Left ventricle myocardium inferior (tissue), 1 donor: ENCODE measurements at places on chromosomes 2 and 18.

DNA sequence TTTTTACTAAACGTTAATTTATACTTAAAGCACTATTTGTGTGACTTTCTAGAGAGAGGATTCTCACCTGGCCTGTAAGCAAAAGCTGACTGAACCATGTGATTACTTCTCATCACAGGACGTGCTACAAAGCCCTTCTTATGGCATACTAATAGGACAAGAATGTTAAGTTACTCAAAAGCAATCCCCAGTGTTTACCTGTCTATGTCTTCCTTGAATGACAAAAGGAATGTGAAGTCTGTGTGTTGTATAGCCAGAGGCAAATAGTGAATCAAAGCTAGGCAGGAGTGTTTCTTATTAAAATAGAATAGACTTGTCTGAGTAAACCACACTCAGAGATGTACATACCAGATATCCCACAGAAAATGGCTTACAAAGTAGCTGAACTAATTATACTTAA, 1465.5 kb downstream of the SUCLG1 start:
- no peak for DNase-seq

DNA sequence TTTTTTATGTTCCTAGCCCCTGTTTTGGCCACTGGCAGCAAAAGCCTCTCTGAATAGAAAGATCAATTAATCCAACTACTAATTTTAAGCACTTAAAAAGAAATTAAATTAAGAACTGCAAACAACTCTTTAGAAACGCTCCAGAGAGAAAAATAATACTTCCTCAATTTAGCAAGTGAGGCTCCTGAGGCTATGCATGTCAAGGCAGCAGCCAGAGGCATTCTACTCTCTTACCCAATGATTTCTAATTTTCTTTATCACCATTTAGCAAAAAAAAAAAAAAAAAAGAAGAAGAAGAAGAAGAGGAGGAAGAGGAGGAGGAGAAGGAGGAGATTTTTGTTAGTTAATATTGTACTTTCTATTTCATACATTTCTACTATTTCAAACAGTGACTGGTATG, 68.5 kb downstream of the TMEM237 start:
- no peak for DNase-seq

DNA sequence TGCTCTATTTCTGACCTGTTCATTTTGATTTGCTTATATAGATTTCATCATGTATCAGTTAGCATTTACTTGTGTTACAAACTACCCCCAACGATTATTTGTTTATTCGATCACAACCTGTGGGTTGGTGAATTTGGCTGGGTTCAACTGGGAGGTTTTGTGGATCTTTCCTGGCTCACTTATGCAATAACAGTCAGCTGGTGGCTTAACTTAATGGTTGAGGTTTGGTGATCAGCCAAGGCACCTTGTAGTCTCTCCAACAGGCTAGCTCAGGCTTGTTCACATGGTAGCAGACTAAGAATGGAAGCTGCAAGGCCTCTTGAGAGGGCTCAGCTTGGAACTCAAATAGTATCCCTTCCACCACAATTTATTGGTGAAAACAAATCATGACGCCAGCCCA, 5.4 kb upstream of the PUM2 start:
- DNase-seq, result no peak

DNA sequence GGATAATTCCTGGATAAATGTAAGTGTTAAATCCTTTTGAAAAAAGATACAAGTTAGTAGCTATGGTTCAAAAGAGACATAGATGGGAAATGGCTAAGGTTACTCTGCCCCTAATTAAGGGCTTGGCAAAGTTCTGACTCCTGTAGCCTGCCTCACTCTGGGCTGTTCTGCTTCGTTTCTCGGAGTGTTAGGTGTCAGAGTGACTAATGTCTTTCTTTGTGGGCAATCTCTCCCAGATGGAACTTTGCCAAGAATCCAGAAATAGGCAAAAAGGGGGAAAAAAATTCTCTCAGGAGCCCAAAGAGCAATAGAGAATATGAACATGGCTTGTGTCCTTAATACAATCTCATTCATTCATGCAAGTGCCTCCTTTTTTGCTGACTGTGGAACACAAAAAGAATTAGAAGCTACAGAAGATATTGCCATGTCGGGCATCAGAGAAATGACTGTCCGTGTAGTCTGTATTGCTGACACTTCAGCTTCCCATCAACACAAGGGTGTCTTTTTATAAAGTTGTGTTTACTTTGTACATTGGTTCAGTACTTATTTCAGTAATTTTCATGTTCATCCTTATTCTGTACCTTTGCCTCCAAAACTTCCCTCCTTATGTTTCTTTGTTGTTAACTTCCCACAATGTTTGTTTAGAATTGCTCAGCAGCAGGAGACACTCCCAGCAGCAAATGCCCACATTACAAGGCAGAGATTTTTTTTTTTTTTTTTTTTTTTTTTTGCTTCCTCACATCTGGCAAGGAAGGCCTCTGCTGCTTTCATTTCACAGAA, 134.0 kb downstream of the FTCDNL1 start:
- no peak for DNase-seq
